ENCODE measurements at places on chromosomes 7 and 10.

DNA sequence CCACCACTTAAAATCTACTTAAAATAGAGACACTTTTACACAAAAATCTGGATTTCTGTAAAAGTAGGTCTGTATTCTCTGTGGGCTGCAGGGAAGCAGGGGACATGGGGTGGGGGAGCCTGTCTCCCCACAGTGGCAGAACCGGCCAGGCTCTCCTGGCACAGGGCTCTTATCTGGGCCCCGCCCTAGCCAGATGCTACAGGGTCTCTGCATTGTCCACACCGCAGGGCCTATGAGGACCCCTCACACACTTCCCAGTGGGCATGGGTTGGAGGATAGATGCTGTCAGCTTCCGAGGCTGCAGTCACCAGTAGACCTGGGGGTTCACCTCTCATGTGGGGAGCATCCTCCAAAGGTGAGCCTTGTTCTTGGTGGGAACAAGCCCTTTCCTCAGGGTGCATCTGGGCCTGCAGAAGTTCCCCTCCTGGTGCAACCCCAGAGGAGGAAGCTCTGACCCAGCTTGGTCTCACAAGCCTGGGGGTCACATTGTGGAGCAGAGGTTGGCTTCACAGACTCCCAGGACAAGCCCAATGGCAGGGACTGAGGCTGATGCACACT, 15.4 kb upstream of the MYL7 start:
- DNase-seq, result no peak

DNA sequence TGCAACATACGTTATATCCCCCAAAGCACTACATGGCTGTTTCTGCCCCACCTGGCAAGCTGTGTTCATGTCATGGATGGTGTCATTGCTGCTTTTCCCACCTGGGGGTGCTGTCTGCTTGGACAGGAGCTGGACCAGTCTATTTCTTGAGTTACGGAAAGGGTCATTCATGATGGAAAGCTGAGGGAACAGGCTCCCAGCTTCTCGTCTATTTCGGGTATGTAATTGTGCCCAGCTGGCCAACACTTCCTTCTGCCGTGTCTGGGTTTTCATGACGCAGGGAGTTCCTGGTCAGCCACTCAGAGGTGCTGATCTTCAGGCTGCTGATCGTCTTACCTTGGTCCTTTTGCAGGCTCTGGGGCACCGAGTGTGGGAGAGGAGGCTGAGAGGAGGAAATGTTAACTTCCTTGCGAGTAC, 8.6 kb downstream of the BTBD16 start:
- no peak for DNase-seq

GRCh38 chr10:130959752-130960195, 351.7 kb downstream of the TCERG1L start:
- DNase-seq, result no peak

GRCh38 chr10:35025916-35026315, 64.2 kb downstream of the CUL2 start:
- no peak for DNase-seq
